ENCODE measurements at places on chromosomes 1 and 21.
A peak's percentile ranks its signal among the peaks of the same experiment; 100 is the strongest.

- no peak for DNase-seq
These were observed 80.1 kb upstream of the CD55 start for GRCh38 chr1:207241164-207241934.

DNA sequence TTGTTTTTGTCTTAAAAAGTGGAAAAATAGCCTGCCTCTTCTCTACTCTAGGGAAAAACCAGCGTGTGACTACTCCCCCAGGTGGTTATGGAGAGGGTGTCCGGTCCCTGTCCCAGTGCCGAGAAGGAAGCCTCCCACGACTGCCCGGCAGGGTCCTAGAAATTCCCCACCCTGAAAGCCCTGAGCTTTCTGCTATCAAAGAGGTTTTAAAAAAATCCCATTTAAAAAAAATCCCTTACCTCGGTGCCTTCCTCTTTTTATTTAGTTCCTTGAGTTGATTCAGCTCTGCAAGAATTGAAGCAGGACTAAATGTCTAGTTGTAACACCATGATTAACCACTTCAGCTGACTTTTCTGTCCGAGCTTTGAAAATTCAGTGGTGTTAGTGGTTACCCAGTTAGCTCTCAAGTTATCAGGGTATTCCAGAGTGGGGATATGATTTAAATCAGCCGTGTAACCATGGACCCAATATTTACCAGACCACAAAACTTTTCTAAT is 35.0 kb upstream of the TDRD10 start:
- DNase-seq = no peak

DNA sequence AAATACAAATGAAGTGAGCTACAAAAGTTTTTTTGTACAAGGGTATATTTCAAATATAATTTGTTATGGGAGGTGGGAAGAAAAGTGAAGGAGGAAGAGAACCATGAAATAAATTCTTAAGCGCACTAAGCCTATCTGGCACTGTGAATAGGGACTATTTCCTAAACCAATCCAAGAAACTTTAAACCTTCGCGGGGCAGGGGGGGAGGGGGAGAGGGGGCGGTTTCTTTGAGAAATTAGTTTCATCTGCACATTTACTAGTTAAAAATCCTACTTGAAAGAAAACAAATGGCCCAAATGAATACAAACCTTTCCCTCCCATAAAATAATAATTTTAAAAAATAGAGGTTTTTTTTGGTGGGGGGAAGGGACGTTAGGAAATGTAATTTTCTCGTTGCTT is 364 bp downstream of the GOLPH3L start:
- peak; percentile 12 for DNase-seq

GRCh38 chr21:27145134-27145798 is 178.4 kb upstream of the ADAMTS5 start:
- no peak for DNase-seq

- DNase-seq = peak; percentile 22
These were observed 23.2 kb downstream of the CACNA1S start for GRCh38 chr1:201088901-201089525.

- DNase-seq = peak; percentile 24
These were observed 1.3 kb downstream of the KDM5B start for GRCh38 chr1:202806845-202807450.

- DNase-seq = no peak
These were observed 48.4 kb downstream of the B3GALT5 start for GRCh38 chr21:39661121-39661520.

- DNase-seq = no peak
These were observed 133.6 kb downstream of the ADSS2 start for GRCh38 chr1:244318078-244318477.

GRCh38 chr21:28885853-28886177 is 106.9 kb downstream of the LTN1 start:
- DNase-seq = no peak

DNA sequence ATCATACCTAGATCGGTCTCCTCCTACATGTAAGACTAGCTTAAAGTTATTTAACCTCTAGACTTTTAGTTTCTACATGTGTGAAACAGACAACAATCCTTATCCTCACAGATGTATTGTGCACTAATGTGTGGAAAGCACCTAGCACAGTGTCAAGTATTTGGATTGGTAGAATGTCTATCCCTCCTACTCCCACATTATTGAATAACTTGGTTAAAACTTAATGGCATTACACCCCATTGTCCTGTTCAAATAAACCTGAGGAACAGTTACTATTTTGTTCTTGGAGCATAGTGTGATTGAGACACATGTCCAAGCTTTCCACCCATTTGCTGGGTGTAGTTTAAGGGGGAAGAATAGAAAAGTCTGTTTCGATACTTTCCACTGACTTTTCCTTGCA is 208.8 kb upstream of the JUN start:
- no peak for DNase-seq

- DNase-seq = no peak
These were observed 74.6 kb downstream of the COLGALT2 start for GRCh38 chr1:183962903-183963302.

- DNase-seq = no peak
These were observed 71.1 kb downstream of the EPB41 start for GRCh38 chr1:28985427-28985826.

DNA sequence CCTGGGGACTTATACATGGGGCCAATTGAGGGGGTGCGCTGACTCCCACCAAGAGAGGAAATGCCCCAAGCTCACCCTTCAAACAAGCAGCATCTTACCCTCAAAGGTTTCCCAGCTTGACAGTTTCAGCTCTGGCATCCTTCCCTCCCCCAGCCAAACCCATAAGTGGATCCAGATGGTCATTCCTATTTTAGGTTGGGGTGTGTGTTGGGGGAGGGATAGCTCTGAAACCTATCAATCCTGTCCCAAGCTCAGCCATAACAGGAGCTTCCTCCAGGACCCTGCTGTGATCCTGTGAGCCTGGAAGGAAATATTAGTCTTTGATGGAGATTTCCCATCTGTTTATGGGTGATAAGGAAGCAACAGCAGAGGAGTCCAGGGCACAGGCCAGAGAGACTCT is 3.4 kb upstream of the TMEM222 start:
- DNase-seq = peak; percentile 98

- no peak for DNase-seq
These were observed 811 bp upstream of the S100A3 start for GRCh38 chr1:153549741-153550397.

DNA sequence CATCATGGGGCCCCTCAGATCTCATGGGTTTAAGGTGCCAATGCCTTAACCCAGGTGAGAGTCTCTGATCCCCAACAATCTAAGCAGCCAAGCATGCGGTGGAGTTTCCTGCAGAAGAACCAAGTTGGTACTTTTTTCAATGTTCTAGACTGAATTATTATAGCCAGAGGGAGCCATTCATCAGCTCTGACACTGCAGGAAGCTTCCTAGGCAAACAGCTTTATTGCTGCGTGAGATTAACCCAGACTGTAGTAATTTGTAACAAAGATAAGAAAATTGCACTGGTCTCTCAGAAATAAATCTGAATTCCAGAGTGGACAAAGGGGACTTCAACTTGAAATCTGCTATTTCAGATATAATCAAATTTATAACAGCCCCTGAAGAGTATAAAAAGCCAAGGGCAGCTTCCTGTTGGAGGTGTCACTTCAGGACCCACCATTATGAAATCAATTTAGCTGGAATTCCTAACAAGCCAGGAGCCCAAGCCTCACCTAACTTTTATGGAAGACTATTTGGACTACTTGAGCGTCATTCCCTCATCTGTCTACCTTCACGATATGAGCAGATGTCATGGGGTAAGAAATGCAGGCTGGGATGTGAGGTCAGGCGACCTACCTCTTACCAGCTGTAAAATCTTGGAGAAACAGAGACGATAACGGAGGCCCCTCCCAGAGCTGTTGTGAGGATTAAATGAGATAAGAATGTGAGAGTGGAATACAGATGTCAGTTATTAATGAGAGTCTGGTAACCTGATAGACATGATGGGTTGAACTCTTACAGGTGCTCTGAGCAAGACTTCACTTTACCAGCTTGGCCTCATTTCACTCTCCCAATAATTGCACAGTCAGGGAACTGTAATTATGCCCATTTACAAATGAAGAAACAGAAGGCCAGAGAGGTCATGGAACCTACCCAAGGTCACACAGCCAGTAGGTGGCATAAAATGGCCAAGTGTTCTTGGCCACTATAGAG is 135.1 kb downstream of the RRAGC start:
- DNase-seq = no peak

DNA sequence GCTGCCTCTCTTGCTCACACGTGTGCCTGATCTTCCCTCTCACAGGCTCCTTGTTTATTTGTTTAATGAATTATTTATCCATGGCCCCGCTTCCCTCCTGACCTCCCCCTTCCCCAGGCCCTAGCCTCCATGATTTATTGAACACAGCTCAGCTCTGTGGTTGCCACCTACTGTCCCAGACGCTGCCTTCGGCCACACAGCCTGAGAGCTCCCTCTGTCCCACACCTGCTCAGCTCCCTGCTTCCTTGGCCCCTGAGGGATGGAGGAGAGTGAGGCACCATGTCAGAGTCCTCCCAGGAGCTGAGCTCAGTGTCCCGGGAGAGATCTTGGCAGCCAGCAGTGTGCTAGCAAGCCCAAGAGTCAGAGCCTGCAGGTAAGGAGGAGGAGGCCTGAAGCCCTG is 3.1 kb upstream of the EFNA3 start:
- DNase-seq = no peak

- no peak for DNase-seq
These were observed 2.6 kb upstream of the SLC30A1 start for GRCh38 chr1:211581526-211581925.

DNA sequence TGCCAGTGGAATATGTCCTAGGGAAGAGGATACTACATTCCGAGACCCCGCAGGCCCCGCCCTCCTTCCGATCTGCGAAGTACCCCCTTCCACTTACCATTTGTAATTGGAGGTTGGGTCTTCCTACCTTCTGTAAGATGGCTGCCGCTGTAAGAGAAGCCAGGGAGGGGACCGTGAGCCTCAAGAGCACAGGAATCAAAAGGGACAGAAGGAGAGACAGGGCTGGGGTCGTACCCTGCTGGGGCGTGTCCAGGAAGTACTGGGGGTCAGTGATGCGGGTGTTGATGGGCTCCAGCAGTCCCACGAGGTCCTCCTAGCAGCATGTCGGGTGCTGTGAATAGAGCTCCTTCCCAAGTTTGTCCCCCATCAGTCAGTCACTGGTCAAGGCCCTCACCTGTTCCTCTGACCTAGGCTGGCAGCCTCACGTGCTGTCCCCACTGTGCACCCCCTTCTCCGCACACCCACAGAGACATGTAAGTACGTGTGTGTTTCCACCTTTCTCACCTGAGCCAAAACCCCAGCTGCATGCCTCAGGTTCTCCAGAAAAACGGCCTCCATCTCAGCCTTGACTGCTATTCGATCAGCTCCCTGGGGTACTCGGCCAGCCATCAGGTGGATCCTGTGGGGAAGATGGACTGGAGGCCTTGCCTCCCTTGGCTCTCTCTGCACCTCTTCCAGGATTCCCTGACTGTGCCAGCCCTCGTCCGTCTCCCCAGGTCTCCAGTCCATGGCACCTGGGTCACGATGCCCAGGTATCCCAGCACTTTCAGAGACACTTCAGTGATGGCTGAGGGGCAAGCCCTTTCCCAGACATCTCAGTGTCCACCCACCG is 1.8 kb downstream of the HYI start:
- no peak for DNase-seq

GRCh38 chr1:5947071-5947821 is 45.0 kb downstream of the NPHP4 start:
- DNase-seq = no peak

GRCh38 chr1:198424441-198424840 is 116.0 kb downstream of the ATP6V1G3 start:
- DNase-seq = no peak

DNA sequence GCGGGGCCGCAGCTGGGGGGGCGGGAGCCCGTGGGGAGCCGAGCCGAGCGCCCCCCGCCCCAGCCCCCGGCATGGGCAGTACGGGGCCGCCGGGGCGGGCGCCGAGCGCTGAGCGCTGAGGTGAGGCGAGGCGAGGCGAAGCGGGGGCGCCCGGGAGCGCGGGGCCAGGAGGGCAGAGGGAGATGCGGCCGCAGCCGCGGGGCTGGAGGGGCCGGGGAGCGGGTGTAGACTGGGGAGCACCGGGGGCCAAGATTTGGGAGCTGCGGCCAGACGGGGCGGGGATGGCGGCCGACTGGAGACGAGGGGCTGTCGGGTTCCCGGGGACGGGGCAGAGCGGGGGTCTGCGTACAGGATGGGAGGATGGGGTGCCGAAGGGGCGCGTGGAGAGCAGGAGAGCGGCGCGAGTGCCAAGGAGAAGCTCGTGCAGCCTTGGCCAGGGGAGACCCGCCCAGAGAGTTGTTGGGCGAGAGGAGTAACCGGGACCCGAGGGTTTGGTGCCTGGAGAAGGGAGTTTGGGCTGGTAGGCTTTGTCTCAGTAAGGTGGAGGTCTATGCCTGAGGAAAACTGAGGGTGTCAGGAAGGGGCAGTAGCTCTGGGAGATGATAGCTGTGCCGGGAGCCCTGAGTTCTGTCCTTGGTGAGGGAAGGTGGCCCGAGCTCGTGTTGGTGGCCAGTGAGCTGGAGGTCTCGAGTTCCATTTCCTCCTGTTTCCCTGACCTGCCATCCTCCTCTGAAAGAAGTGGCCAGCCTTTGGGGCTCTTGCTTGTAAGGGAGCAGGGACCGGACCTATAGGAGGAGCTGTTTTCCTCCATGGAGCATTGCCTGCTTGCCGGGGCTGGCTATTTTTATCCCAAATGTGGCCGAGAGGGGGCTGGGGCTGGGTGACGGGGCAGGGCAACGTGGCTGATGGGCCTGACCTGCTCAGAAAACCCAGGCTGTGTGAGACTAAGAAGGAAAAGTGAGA is 539 bp downstream of the ATP8B2 start:
- peak; percentile 86 for DNase-seq

DNA sequence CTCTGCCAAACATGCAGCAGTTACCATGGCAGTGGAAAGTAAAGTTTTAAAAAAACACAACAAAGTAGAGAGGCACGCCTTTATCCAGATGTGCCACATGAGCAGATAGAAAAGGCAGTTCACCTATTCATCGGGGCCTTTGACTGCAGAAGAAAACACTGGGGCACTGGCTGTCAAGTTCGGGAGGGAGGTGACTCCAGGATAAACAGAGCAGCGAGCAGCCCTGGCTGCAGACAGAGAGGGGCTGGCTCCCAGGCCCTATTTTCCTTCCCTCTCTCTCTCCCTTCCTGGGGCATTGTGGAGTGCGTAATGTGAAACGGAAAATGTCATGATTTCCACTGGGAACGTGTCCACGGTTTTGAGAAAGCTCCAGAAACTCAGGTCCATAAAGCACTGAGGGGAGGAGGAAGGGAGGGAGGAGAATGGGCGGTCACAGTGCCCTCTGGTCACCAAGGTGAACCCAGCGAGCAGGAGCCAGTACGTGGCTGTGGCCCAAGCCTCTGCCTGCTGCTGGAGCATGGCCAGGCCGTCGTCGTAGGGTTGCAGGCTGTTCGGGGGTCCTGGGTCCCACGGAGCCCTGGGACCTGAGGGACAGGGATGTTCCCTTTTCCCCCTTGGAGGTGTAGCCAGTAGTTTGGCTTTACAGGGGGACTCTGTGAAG is 114.7 kb upstream of the IRF2BP2 start:
- peak; percentile 89 for DNase-seq

DNA sequence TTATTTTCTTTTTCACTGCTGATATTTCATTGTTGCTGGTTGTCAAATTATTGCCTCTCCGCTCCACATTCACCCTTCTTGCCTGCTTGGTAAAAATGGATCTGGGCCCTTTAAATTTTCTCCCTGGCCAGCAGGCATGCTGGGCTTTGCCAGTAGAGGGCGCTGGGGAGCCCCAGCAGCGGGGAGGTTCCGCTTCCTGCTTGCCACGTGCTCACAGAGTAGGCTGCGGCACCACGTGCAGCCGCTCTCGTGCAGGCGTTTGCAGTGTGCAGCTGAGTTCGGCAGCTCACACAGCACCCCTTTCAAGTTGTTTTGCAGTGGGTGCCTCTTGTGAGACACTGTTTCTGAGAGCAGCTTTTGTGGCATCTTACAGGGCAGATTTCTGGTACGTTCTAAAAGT is at the start of gene ACTL8:
Gene ACTL8 (plus strand): TSS at position 214 of the 400 bp plus-strand sequence. CDS start 67,676 bp downstream, outside the sequence.
- no peak for DNase-seq
